Activated T-cell treated with anti-CD3 and anti-CD28 coated beads, Interleukin-2, amount 50 U/mL, for 24 hours (primary cell): ENCODE measurements at places on chromosomes 3 and 15.
A peak's percentile ranks its signal among the peaks of the same experiment; 100 is the strongest.

GRCh38 chr3:194045289-194045688 lies 90.7 kb upstream of the HES1 start:
- no peak for DNase-seq

- no peak for DNase-seq
Measured at GRCh38 chr15:33094336-33094735, 100.2 kb downstream of the FMN1 start.

GRCh38 chr15:74618841-74619596 lies 3.4 kb downstream of the CLK3 start:
- no peak for DNase-seq

DNA sequence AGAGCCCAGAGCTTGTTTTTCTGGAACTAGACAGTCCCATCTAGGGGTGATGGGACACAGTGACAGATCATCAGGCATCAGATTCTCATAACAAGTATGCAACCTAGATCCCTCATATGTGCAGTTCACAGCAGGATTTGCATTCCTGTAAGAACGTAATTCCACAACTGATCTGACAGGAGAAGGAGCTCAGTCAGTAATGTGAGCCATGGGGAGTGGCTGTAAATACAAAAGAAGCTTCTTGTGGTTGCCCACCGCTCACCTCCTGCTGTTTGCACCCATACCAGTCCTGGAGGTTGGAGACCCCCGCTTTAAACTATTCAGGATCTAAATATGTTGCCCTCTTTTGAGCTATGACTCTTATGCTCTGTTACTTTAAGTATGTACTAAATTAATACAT lies 167.3 kb downstream of the ALCAM start:
- no peak for DNase-seq

- no peak for DNase-seq
Measured at GRCh38 chr3:195697582-195698324, 23.0 kb upstream of the MUC20 start.

DNA sequence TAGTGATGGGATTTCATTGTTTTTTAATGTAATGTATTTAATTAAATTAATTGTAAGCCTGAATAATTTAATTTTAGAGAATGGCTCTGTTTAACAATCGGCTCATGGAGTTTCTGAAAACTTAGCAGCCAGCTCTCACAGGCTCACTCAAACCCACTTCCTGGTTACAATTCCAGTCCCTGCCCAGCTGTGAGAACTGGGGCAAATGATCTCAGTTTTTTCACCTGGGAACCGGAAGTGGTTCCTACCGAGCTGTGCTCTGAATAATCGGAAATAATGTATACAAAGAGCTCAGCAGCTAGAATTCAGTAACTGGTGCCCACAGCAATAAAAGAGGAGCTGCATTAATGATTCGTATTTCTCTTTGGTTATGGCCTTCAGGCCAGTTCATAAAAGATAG lies 244.3 kb upstream of the MCTP2 start:
- no peak for DNase-seq

GRCh38 chr3:142958707-142959106 lies 4.8 kb downstream of the PAQR9 start:
- no peak for DNase-seq

DNA sequence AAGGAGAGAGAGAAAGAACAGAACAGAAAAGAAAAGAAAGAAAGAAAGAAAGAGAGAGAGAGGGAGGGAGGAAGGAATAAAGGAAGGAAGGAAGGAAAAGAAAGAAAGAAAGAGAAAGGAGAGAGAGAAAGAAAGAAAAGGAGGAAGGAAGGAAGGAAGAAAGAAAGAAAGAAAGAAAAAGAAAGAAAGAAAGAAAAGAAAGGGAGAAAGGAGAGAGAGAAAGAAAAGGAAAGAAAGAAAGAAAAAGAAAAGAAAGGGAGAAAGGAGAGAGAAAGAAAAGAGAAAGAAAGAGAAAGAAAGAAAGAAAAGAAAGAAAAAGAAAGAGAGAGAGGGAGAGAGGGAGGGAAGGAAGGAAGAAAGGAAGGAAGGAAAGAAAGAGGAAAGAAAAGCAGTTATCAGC lies 108.8 kb downstream of the ARPP21 start:
- DNase-seq: no peak

GRCh38 chr15:48285329-48286214 lies 45.7 kb upstream of the DUT start:
- DNase-seq: peak; percentile 30

- no peak for DNase-seq
Measured at GRCh38 chr3:175746308-175746707, 887.2 kb downstream of the NAALADL2 start.

- no peak for DNase-seq
Measured at GRCh38 chr15:69624155-69624520, 171.5 kb downstream of the RPLP1 start.

- DNase-seq: no peak
Measured at GRCh38 chr15:56496635-56497034, 31.7 kb upstream of the MNS1 start.

DNA sequence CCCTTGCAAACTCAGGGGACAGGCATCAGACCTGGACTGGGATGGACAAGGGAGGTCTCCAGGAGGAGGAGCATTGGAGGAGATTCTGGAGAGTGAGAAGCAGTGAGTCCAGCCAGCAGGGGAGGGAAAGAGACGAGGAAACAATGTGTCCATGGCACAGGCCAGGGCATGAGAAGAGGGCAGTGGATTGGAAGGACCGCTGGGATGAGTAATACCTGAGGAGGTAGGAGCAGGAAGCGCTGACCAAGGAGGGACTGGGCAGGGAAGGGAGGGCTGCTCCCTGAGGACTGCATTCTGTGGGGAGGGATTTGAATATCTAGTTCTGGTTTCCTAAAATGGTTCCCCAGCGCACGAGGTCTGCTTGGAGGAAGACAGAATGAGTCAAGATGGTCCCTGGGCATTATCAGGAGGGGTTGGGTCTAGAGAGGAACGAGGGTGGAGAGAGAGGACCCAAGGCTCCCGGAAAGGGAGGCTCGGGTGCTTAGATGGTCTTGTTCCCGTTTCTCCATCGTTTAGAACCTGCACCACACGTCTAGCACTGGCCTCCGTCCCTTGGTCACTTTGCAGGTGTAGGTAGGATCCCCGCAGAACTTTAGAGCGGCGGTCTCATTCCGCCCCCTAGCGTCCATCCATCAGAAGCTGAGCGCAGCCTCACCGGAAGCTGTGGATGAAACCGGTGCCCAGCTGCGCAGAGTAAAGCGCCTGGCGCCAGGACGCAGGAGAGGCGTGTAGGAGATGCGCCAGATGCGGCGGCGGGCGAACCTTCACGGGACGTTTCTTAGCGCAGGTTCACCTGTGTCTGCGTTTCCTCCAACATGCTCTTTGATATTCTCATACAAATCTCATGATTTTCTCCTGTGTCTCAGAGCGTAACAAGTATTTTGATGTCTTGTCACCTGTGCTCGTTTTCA lies 190.7 kb upstream of the NDN start:
- peak; percentile 31 for DNase-seq

DNA sequence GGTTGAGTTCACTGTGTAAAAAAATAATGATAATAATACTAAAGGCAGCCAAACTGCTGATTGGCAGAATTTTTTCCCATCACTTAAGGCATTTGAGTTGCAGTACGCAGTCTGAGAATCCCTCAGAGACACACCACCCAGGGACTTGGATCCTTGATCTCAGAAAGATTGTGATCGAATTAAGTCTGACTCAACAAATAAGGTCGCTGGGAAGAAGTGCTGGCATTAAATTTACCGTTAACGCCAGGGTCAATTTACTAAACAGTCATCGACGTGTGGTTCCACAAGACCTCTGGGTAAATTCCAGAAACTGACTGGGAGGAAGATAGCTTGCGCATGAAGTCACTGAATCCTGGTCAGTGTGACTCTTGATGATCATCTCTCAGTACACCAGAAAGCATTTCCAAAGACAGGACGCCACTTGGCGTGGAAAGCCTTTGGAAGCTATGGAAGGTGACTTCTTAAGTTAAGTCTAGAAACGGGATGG lies 48.3 kb upstream of the CGNL1 start:
- no peak for DNase-seq
